ENCODE measurements at places on chromosomes 4 and X.

DNA sequence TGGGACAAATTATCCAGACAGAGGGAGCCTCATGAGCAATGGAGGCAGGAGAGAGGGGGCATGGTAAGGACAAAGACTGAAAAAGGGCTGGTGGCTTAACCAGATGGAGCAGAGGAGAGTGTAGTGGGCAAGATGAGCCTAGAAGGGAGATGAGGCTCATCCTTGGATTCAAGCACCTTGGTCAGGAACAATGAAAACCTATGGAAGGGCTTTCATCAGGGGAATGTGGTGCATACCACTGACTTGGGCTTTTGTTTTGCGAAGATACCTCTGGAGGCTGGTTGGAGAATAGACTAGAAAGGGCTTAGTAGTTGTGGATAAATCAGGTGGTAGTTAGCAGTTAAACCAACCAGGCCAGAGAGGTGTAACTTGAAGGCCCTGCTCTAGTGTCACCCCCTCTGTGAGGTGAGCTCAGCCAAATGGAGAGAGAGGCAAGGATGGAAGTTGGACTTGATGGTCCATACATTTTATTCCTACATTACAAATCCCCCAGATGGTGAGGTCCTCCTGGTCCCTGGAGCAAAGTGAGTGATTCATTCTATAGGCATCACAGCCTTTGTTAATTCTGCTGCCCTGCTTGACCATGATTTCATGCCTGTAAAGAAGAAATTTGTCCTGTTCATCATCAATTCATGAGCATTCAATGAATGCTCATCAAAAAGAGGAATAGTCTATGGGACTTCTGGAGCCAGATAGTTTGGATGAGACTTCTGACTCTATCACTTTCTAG lies 264.8 kb upstream of the IGFBP7 start:
- no peak for DNase-seq

DNA sequence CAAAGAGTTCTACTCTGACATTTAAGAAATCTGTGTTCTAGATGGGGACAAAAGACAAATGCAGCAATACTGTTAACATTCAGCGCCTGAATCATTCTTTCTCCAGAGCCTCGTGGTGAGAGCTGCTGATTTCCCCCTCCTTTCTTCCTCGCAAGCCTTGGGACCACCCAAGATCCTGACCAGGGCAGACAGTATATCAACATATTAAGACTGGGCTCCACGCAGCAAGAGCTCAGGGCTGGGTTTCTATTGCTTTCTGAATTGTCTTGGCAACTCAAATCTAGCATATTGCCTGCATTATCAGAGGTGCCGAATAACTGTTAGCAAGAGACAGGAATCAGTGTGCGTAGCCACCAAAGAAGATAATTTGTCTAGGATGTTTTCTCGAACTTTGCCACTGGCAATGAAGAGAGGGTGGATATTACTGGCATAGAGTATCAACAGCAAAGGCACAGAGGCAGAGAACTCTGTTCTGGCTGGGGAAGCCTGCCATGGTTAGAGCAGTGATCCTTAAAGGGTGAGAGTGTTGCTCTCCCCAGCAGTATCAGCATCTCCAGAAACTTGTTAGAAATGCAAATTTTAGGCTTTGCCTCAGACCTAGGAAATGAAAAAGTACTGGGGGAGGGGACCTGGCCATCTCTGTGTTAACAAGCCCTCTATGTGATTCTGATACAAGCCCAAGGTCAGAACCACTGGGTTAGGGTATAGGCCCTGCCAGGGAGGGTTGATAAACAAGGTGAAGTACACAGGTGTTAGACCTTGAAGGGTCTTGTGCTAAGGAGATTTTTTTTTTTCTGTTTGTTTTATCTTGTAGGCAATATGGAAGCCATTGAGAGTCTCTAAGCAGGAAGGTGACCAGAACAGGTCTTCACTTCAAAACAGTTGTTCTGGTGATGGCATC lies 46.2 kb upstream of the MID1IP1 start:
- no peak for DNase-seq

DNA sequence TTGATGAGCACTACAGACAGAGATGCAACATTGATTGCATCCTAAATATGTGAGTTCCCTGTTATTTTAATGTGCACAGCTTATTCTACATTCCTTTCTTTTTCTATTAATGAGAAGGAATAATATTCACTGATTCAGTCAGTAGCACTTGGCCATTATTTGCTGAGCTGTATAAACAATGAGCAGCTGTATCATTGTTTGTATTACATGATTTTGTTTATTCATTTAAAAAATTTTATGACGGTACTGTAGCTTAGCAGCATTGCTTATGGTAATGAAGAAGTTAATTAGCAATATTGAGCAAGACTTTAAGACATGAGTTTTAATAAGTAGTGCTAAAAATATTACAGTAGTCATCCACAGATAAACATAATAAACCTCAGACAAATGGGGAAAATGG lies 582.0 kb downstream of the ADGRL3 start:
- no peak for DNase-seq

GRCh38 chr4:176186067-176186466 lies 9.3 kb downstream of the SPATA4 start:
- DNase-seq = no peak

GRCh38 chr4:89215736-89216135 lies 91.9 kb downstream of the GPRIN3 start:
- no peak for DNase-seq

DNA sequence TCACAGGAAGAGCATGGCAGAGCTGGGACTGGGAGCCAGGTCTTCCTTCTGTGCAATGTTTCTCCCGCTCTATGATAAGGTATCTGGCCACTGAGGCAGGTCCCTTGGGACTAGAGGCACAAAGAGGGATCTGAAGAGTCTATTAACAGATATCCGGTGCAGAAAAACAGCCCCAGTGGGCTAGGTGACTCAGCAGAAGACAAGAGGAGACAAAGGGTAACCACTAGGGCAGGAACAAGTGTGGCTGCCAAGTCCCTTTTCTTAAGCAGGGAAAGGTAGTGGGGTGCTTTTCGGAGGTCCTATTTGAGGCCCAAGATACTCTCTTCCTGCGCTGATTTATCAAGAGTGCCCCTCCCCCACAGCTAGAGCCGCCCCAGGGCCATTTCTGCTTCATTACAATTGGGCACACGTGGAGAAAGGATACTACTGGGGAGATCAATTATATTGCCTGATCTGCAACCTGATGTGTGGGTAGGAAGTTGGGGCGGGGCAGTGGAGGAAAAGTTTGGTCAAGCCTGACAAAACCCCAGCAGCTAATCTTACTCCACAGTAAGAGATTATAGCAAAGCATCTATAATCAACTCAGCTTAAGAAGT lies at the start of gene DGAT2L6:
DGAT2L6 (plus strand) TSS at position 546 of the 596 bp plus-strand sequence. CDS start 100 bp downstream, outside the sequence.
- DNase-seq = peak; percentile 20

- DNase-seq = no peak
Measured at GRCh38 chr4:47913861-47914219, 543 bp downstream of the NFXL1 start.

Data from KBM-7 (cell line).